ENCODE measurements at places on chromosomes 2 and 18.
A peak's percentile ranks its signal among the peaks of the same experiment; 100 is the strongest.

DNA sequence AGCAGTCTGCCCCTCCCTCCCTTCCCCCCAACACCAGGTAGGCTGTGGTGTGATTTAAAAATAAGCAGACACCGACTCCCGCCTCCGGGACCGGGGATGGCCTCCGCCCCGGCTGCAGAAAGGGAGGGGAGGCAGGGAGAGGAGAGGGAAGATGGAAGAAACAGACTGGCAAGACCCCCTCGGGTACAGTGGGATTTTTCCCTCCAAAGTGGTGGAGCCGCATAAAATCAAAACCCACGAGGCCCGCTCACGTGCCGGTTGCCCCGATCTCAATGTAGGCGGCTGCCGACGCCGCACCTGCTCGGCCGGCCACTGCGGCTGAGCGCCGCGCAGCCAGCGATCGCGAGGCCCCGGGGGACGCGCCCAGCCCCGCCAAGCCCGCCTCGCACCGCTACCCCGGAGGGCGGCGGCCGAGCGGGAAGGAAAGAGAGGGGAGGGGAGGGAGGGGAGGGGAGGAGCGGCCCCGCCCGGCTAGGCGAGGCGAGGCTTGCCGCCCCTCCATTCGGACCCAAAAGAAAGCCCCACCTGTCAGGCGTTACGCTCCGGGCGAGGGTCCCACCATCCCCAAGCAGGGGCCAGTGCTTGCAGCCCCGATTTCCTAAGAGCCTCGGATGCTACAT is 811 bp downstream of the ADD2 start:
- ATAC-seq: peak; percentile 60

GRCh38 chr2:68317971-68318913 is 1.5 kb downstream of the CNRIP1 start:
- peak; percentile 18 for ATAC-seq

DNA sequence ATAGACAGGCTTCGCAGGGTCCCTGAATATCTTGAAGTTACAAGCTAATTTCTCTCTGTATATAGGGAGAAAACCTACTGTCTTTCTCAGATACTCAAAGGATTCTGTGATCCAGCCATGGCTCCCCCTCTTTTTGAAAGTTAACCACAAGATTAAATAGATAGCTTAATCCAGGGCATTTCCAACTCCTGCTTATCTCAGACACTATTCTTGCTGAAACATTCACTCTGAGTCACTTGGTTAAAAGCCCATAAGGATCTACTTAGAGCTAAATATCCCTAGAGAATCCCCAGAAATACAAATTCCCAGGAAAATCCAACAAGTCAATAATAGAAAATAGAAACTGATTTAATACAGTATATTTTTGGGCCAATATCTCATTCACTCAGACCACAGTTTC is 179.1 kb upstream of the LYPD1 start:
- no peak for ATAC-seq

DNA sequence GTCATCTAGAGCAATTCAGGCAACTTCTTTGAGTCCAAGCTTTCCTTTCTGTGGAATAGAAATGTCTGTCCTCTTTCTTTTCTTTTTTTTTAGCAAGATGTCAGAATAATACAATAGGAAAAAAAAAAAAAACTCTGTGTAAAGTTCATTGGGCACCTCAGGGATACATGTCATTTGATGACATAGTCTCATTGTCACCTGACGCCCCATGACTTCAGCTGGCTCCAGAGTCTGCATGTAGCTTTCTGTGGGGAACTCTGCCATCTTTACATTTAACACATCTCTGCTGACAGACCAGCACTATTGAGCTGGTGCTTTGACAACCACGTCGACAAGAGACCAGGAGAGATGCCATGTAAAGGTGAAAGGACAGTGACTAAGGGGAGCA is 172.5 kb upstream of the KLF7 start:
- ATAC-seq: peak; percentile 75

DNA sequence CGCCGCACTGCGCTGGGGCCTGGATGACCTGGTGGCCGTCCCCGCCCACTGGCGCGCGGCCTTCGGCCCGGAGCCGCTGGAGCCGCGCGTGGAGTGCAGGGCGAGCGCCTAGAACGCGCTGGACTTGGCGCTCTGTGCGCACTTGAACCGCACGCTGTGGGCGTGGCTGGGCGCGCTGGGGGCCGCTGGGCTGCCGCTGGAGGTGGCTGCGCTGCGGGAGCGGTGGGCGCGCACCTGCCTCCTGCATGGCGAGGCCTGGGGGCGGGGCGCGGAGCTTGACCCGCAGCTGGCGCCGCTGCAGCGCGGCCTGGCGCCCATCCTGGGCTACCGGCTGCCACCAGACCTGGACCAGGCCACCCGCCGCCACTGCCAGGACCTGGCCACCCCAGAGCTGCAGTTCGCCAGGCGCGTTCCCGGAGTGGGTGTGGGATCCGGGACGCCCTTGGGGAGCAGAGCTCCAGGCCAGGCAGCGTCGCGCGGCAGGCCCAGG is 9.9 kb downstream of the AQP12B start:
- ATAC-seq: no peak

DNA sequence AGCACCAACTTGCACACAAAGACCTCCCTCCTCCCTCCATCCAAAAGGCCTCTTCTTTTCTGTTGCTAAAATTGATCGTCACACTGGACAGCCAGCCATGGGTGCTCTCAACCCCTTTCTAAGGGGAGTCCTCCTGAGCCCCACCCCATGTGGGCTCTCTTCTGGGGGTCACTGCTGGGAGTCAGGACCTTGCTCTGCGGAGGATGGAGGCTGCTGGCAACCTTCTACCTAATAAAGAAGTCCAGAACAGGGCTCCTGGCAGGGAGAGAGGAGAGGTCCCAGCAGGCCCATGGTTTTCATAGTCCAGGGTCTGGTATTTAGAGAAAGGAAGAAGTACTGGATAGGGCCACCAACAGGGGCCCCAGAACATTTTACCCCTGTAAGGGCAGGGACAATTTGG is 67.6 kb upstream of the OTOS start:
- ATAC-seq: no peak
